ENCODE measurements at places on chromosomes 3 and 15.

GRCh38 chr3:99638167-99638948 lies at the start of gene COL8A1:
COL8A1 (plus strand) TSS chr3:99638594; CDS start chr3:99790683, 152,089 bp downstream.
- no peak for DNase-seq

DNA sequence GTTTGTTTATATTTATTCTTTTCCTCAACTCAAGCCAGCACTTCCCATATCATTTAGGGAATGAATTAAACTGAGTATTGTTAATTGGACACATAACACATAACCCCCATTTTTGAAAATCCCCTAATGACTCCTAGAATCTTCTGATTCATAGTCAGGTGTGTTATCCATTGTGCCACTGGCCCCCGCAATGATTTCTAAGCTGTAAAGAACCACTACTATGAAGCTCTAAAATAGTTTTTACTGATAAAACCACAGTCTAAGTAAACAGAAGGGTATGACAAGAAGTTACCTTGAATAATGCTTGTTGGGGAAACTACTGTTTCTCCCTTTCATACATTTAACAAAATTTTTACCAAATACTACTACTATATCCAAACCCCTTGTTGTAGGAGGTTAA lies 22.3 kb upstream of the SLC12A8 start:
- no peak for DNase-seq

GRCh38 chr3:30341851-30342250 lies 264.6 kb upstream of the TGFBR2 start:
- no peak for DNase-seq

DNA sequence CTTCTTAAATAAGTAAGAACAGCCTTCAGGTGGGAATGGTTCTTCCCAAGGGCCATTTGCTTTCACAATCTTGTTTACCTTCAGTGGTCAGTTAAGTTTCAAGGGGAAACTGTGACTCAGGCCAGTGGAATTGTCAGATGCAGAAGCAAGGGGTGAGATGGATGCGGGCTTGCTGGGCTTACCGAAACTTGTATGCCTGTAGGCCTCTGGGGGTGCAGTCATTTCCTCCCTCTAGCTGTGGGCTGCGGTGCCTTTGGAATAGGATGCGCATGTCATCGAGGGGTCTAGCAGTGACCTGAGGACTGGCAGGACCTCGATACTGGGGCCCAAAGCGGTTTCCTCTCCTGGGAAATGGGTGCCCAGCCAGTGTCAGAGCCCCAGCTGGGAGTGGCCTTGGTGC lies 121.6 kb downstream of the EEFSEC start:
- DNase-seq = no peak

DNA sequence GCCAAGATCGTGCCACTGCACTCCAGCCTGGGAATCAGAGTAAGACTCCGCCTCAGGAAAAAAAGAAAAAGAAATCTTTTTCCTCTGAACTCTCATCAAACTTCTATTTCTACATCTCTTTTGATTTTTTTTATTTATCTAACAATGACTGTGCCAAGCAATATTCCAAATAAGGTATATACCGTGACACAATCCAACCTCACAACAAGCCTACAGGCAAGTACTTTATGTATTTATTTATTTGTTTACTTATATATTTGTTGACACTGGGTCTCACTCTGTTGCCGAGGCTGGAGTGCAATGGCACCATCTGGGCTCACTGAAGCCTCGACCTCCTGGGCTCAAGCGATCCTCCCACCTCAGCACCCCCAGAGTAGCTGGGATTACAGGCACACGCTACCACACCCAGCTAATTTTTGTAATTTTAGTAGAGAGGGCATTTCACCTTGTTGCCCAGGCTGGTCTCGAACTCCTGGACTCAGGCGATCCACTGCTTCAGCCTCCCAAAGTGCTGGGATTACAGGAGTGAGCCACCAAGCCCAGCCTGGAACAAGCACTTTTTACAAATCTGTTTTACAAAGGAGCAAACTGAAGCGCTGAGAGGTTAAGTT lies 94.9 kb upstream of the CHD2 start:
- no peak for DNase-seq

DNA sequence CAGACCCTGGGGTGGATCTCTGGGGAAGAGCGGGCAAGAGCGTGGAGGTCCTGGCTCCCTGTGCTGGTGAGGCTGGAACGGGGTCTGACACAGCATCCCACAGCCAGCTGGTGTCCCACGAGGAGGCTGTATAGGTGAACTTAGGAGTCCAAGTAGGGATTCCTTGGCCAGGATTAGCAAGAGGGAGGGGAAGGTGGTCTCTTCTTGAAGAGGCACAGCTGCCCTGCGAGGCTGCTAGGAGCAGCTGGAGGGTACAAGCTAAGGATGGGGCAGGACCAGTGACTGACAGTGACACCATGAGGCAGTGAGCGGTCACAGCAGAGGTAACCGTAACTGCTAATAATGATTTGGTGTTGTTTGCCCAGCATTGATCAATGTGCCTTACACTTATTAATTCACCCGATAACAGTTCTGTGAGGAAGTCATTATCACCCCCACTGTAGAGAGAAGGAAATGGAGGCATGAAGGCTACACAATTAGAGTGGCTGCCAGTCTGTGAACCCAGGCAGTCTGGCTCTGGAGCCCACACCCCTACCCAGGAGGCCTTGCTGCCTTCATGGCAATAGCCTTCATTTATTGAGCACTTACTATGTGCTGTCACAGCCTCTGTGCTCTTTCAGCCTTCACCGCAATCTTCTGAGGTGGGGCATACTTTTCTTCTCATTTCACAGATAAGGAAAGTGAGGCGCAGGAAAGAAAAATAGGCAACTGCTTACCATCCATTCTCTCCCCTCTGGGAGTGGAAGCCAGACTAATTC lies 59.4 kb downstream of the TMEM44 start:
- no peak for DNase-seq

GRCh38 chr3:197807969-197808587 lies 17.0 kb downstream of the LRCH3 start:
- DNase-seq = no peak

DNA sequence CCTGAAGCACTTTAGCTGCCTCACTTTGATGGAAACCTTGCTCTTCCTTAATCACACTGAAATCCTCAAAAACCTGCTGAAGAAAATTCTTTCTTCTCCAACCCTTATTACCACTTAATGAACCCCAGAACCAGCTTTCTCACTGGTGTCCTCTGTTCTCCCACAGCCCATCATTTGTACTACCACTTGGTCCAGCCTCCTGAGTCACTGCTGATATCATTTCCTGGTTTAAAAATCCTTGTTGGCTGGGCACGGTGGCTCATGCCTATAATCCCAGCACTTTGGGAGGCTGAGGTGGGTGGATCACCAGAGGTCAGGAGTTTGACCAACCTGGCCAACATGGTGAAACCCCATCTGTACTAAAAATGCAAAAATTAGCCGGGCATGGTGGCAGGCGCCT lies 418.6 kb upstream of the KCNMB2 start:
- no peak for DNase-seq

- DNase-seq = no peak
These were observed 62.7 kb downstream of the SLMAP start for GRCh38 chr3:57818772-57819171.

DNA sequence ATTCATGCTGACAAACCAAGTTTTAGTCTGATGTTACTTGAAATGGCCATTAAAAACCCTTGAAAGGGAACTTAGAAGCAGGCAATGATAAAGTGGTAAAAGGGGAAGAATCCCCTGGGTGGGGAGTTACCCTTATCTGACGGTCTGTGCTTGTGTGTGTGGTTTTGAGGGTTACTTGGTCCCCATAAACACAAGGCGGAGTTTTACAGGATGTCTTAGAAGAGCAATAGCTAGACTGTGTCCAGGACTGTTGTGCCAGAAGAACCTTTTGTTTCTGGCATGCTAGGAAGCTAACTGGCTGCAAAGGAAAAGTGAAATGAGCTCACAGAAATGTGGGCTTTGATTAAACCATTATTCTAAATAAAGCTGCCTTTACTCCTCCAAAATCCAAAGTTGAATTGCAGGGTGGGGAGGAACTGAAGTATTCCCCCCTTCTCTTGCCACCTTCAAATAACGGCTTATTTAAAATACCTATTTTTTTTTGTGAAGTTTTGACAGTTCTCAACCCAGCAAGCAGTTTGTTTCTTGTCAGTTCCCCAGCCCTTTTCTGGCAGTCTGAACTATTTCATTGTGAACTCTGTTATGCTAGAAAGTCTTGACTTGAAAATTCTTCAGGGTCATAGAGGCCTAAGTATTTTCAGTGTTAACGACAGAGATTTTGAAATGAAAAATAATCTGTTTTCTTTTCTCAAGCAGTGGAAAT lies 443.5 kb downstream of the OTOL1 start:
- DNase-seq = peak; percentile 26

DNA sequence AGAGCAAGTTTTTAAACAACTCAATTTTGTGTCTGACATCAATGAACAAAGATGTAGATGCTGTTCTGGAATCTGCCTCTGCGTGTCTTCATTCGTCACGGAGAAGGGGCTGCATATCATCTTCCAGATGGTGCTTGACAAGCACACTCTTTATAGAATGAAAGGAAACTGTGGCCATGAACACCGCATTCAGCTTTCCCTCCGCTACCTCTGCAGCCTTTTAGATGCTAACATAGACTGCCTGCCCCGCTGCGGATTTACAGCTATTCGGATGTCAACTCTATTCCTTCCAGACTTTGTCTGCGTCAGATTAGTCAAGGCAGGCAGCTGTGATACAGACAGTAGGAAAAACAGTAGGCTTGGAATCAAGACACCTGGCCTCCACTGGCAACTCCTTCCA lies 232.9 kb downstream of the TJP1 start:
- no peak for DNase-seq

GRCh38 chr3:101194392-101194791 lies 126.0 kb downstream of the IMPG2 start:
- DNase-seq = no peak

GRCh38 chr15:101322854-101323477 lies 27.9 kb upstream of the SNRPA1 start:
- no peak for DNase-seq

DNA sequence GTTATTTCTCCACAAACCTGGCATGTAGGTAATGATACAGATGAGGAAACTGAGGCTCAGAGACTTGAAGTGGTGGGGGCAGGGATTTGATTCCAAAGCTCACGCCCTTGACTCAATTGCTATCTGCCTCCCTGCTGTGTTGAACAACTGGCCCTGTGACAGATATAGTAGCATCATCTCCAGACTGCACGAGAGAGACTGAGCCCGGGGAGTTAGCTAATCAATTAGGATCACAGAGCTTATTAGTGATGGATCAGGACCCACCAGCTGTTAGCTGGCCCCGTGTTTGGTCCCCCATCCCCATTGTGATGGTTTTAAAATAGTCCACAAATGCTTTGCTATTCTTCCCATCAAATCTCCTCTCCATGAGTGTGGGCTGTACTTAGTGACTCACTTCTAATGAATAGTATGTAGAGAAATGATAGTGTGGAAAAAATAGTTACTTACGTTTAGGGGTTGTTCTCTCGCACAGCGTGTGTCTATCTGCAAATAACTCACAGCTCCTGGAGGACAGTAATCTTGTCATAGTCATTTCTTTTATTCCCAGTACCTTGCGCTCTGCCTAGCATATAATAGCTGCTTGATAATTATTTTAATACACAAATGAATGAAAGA lies 74.4 kb upstream of the KLF13 start:
- no peak for DNase-seq

- no peak for DNase-seq
These were observed 876.1 kb upstream of the CADM2 start for GRCh38 chr3:84082726-84083125.

GRCh38 chr15:82832601-82833361 lies 23.4 kb downstream of the WHAMM start:
- DNase-seq = no peak

GRCh38 chr15:42413920-42414319 lies 54.6 kb downstream of the CAPN3 start:
- no peak for DNase-seq

DNA sequence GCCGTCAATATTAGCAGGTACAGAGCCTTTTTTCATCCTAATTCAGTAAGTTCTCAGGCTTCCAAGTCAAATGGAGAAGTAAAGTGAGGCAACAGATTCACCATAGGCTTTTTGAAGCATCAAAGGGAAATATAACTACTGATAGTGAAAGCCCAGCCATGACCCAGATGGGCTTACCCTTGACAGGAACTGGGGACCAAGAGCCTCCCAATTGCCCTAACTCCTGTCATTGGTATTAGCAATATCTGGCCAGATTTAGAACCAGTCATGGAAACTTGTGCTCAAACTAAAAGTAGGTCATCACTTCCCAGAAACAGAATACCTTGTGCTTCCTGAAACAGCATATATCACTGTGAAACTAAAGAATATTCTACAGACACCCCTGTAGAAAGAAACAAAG lies 33.0 kb downstream of the NME9 start:
- DNase-seq = no peak

DNA sequence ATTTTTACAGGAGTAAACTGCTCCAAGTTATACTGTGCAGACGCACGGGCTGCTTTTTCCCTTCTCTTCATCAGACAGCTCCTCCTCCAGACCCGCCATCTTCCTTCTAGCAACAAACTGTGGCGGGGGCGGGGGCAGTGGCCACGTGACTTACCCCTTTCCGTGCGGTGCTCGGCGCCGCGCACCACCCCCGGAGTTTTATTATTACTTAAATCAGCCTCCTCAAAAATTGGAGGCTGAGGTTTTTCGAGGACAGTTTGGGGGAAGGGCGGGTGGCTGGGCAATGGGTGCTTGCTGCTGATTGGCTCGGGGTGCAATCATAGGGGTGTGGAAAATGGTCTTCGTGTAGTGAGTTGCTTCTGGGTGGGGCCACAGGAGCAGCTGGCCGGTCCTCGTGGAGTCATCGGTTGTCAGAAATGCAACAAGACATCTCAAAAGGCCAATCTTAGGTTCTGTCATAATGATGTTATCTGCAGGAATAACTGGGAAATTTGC lies 77.1 kb upstream of the MFGE8 start:
- no peak for DNase-seq

DNA sequence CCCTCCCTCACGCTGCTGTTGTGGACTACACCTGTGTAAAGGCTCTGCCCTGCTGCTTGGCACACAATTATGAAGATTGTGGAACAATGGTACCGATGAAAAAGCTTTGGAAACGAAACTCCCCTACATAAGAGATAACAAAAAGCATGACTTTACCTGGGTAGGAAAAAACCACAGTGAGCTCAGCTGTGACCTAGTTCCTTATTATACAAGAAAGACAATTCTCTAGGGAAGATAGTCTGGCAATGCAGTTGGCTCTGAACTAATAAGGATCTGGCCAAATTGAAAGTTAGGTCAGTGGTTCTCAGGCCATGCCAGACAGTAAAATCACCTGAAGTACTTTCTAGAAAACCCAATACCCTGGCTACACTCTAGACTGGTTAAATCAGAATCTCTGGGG lies 16.1 kb downstream of the CLEC3B start:
- no peak for DNase-seq

DNA sequence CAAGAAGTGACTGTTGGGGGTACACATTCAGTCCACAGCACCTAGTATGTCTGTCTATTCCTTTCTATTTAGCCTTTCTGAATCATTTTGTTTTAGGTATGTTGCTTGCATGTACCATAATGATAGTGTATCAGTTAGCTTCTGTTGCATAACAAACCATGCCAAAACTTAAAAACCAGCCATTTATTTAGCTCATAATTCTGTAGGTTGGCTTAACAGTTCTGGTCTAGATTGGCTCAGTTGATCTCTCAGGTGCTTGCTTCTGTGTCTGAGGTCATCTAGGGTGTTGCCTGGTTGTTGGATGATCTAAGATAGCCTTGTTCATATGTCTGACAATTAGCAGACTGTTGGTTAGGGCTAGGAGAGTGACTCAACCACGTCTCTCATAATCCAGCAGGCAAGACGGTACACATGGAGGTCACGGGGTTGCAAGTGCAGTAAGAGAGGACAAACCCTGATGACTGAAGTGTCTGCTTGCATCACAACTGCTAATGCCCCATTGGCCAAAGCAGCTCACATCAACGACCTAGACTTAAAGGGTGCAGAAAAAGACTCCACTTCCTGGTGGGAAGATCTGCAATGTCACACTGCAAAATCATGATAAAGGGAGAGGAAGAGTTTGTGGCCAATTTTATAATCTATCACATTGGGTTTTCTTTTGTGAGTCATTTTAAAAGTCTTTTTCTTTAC lies 6.8 kb upstream of the PDCD6IP start:
- DNase-seq = peak; percentile 37
